ENCODE measurements at places on chromosomes 1 and 21. TPM values are rescaled to one million over a fixed set of nuclear protein-coding genes. Genes with fewer than 3 reads are reported as not detected.

DNA sequence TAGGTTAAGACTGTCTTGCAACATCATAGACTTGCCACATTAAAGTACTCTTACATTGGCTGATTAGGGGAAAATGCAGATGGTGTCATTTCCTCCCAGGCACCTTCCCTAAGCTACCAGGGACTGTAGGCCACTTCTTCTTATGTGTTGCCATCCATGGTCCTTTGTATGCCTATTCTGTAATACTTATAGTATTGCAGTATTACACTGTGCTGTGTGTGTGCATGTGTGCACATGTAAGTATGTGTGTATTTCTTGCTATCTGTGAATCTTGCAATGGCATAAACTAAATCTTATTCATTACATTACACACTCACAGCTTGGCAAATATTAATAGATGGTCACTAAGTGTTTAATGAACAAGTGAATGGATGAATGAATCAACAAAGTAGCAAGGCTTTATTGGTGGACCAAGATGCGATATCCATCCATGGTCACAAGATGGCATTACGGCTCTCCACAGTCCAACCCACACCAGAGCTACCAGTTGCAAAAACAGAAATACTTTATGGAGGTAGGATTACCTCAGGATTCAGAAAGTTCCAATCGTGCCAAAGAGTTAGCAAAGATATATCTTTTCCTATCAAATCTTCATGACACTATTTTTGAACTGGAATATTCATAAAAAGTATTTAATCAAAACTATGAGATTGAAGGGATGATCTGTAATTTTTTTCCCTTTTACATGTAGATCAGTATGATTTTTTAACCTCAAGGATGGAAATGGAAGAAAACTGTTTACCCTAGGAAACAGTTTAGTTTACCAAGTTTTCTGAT, 160.2 kb downstream of the DENND1B start:
- H3K4me3 ChIP-seq = no peak overlapping the region
- no peak overlapping the region for H3K27ac ChIP-seq
- no peaks in the 10 kb centered on the region for H3K27me3 ChIP-seq
- H3K4me1 ChIP-seq = no peaks in the 10 kb centered on the region
- H3K36me3 ChIP-seq = no peaks in the 10 kb centered on the region
- DNase-seq = peak; percentile 18

GRCh38 chr1:37726751-37727585, 34.7 kb downstream of the CDCA8 start:
- no peaks in the 10 kb centered on the region for H3K36me3 ChIP-seq
- H3K27ac ChIP-seq = no peak overlapping the region
- no peak overlapping the region for H3K4me3 ChIP-seq
- DNase-seq = no peak
- H3K27me3 ChIP-seq = peaks cover 28% of the 10 kb centered on the region

DNA sequence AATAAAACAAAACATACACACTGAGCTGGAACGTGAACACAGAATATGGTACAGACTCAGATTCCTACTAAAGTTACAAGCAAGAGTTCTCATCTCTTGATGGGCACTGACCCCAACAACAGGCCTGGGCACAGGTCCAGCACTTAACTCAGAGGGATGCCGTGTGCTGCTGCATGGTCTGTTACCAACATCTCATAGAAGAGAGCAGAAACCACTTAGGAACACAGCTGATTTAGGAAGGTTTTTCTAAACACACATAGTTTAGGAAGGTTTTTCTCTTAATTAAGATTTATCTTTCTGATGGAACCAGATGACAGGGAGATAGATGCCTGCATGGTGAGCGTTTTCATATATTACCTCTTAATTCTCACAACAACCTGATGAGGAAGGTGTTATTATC, 1.5 kb downstream of the GCLM start:
- peak overlapping the region; percentile 90 for H3K4me3 ChIP-seq
- peak; percentile 15 for DNase-seq
- no peak overlapping the region for H3K27ac ChIP-seq
- H3K27me3 ChIP-seq = 0 out of 2 replicates have a peak, but pooled peaks cover 4% of the 10 kb centered on the region

DNA sequence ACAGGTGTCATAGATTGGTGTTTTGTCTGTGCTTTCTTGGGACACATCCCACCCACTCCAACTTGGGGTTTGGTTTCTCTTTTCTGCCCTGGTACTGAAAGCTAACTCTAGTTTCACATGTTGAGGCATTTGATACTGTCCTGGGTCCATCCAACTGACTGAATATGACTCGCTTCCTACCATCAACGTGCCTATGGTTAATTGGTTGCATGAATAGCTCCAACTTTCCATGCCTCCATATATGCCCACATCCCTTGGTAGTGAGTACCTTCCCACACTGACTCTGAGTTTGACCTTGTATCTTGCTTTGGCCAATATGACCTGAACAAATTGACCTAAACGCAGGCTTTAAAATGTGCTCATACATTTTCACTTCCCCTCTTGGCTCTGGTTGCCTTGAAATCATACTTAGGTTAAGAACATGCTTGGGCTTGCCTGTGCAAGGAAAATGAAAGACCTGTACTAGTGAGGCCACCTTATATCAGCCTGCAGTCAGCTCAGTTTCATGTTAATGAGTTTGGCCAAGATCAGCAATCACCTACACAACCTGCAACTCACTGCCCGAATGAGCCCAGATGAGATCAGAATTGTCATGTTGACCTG, 81.0 kb upstream of the KCNK2 start:
- no peaks in the 10 kb centered on the region for H3K27me3 ChIP-seq
- H3K27ac ChIP-seq = no peak overlapping the region
- DNase-seq = no peak
- H3K4me3 ChIP-seq = no peak overlapping the region
- H3K36me3 ChIP-seq = no peaks in the 10 kb centered on the region

- no peaks in the 10 kb centered on the region for H3K27me3 ChIP-seq
- H3K4me3 ChIP-seq = peak overlapping the region; percentile 59
- no peaks in the 10 kb centered on the region for H3K36me3 ChIP-seq
- H3K27ac ChIP-seq = no peak overlapping the region
These were observed 790 bp downstream of the TESK2 start for GRCh38 chr1:45490121-45490625.

GRCh38 chr21:45126983-45127382, 52.6 kb downstream of the ADARB1 start:
- H3K27me3 ChIP-seq = no peaks in the 10 kb centered on the region
- no peak overlapping the region for H3K27ac ChIP-seq
- H3K36me3 ChIP-seq = no peaks in the 10 kb centered on the region
- H3K4me1 ChIP-seq = peaks cover 33% of the 10 kb centered on the region
- H3K4me3 ChIP-seq = no peak overlapping the region
- DNase-seq = no peak

DNA sequence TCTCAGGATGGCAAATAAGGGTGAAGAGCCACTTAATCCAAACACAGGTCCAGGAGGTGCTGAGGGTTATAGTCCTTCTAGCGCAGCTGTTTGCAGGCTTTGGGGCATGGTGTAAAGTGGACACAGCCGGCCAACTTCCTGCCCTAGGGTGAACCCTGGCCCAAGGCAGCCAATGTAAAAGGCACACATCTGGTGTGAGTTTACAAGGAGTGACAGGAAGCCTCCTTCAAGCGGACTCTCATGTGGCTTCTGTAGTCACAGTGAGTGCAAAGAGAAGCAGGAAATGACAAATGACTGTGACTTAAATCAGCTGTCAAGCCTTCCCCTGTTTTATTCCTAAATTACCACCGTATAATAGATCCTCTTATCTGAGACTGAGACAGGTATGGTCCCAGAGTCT, 213.0 kb downstream of the CRB1 start:
- no peak overlapping the region for H3K4me3 ChIP-seq
- no peak for DNase-seq
- no peaks in the 10 kb centered on the region for H3K27me3 ChIP-seq
- H3K36me3 ChIP-seq = no peaks in the 10 kb centered on the region
- no peaks in the 10 kb centered on the region for H3K4me1 ChIP-seq

Gene LORICRIN
- not detected for total RNA-seq

DNA sequence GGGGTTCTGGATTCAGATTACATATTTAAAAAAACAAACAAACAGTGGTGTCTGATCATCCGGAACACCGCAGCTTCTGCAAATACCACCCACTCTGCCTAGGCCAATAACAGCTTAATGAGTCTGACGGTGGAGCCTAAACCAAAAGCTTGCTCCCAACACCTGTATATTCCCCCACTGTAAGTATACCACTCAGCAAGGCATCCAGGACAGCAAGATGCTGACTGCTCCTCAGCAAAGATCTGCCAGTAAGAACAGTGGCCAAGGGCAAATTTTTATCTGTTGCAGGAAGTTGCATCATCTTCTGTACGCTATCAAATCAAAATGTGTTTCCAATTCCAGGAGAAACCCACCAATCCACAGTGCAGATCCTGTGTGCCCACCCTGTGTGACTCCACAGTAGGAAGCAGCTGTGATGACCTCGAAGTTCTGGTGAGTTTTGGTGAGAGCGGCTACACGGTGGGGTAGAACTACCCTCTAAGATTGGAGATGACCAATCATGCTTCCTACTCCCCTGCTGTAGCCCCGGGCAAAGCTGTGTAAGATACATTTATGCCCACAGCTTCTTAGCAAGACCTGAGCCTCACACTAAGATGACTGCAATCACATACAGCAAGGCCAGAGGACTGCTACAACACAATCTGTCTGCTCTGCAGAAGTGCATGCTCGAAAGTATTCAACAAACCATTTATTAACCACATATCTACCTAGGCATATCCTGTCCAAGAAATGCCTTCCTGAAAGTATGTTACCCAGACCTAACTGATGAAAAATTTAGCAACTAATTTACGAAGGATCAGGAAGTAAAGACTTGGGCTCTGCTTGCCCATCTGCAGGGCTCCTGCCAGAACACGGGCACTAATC, 30.5 kb downstream of the SIPA1L2 start:
- H3K27me3 ChIP-seq = no peaks in the 10 kb centered on the region
- no peak overlapping the region for H3K27ac ChIP-seq
- DNase-seq = peak; percentile 22
- H3K4me3 ChIP-seq = no peak overlapping the region

- H3K27ac ChIP-seq = peak overlapping the region; percentile 97
- peak overlapping the region; percentile 95 for H3K4me3 ChIP-seq
- DNase-seq = peak; percentile 92
- H3K27me3 ChIP-seq = no peaks in the 10 kb centered on the region
These were observed 746 bp upstream of the LAMC1 start for GRCh38 chr1:183022202-183023145.

Measured in SJSA1 (cell line).